ENCODE measurements at places on chromosomes 4 and X. TPM values are rescaled to one million over a fixed set of nuclear protein-coding genes. Genes with fewer than 3 reads are reported as not detected.

DNA sequence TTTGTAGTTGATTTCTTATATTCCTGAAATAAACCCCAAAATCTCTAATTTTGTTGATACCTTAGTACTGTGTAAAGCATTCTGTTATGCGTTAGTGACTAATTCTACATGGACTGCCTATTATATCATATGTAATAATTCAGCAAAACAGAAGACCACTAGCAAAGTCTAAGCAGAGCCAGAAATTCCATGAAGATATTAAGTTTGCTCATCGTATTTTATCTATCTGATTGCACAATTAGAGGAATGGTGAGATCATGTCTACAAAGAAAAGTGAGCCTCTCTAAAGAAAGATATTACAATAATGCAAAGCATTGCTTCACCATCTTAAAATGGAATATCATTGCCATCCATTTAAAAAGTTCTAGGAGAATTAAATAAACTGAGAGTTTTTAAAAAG is 374.6 kb upstream of the SLC7A11 start:
- no peaks in the 10 kb centered on the region for H3K36me3 ChIP-seq
- no peaks in the 10 kb centered on the region for H3K27me3 ChIP-seq
- no peaks in the 10 kb centered on the region for H3K4me1 ChIP-seq
- no peak for DNase-seq

DNA sequence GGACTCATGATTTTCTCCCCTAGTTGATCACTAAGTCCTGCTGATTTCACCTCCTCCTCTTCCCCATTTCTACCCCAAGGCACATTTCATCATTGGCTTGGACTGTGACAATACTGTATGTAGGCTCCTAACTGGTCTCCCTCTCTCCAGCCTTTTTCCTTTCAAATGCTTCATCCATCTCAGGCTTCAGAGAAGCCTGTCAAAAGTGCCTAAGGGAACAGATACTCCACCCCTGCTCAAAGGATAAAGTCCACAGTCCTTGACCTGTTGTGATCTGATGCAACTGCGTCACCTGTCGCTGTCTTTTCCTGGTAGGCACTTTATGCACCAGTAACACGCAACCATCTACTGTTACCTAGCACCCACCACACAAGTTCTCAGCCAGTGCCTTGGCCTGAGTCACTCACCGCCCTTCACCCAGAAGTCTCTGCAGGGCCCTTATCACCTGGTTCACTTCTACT is 12.8 kb downstream of the SCARB2 start:
- DNase-seq = no peak
- H3K27ac ChIP-seq = no peak overlapping the region
- no peak overlapping the region for H3K4me3 ChIP-seq
- no peaks in the 10 kb centered on the region for H3K27me3 ChIP-seq
- H3K36me3 ChIP-seq = no peaks in the 10 kb centered on the region
- H3K4me1 ChIP-seq = no peaks in the 10 kb centered on the region

DNA sequence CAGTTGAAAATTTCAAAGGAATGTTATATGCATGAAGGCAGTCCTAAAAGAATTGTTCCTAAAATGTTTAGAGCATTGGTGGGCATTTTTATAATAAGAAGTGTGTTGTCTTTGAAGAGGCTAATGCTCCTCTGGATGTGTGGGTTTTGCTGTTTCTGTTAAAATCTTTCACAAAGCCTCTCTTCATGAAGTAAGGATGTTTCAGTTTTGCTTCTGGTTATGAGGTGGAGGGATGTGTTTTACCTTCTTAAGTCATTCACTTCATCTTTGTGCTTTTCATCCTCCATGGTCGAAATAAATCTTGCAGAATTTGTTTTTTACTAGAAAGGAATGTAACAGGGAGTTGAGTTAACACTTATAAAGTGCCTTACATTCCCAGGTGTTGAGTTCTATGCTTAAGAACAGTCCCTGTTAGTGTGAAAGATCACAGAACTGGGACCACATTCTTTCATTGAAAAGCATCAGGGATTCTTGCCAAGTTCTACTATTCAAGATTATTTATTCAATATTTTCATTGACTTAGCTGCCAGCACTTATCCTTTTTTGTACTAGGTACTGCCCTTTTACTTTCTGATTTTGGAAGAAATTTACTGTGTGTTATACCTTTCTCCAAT is 21.1 kb downstream of the FHIP1A start:
- no peak for DNase-seq
- H3K27me3 ChIP-seq = no peaks in the 10 kb centered on the region
- no peaks in the 10 kb centered on the region for H3K36me3 ChIP-seq
- H3K27ac ChIP-seq = no peak overlapping the region
- H3K4me3 ChIP-seq = no peak overlapping the region

DNA sequence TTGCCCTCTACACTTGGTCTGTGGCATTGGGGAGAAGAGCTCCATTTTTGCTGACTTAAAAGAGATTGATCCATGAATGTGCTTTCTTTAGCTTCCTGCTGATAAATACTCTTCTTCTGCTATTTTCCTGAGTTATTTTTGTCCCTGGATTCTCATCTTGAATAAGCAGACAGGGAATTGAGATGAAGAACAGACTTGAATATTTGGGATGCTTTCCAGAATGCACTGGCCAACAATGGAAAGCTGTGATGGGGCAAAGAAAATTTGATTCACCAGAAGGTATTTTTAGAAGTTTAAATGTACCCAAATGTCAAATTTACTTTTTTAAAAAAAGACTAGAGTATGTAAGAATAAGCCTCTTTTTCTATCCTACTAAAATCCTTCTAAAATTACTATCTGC is 309.9 kb upstream of the PPP1R2C start:
- H3K27ac ChIP-seq = no peak overlapping the region
- no peaks in the 10 kb centered on the region for H3K27me3 ChIP-seq
- no peak overlapping the region for H3K4me3 ChIP-seq
- no peaks in the 10 kb centered on the region for H3K36me3 ChIP-seq
- no peak for DNase-seq

Gene ZDHHC15
- total RNA-seq = 3.5 TPM

GRCh38 chr4:108080747-108081146 is 88.0 kb downstream of the LEF1 start:
- no peaks in the 10 kb centered on the region for H3K36me3 ChIP-seq
- no peak overlapping the region for H3K4me3 ChIP-seq
- H3K27me3 ChIP-seq = no peaks in the 10 kb centered on the region
- H3K27ac ChIP-seq = no peak overlapping the region
- no peaks in the 10 kb centered on the region for H3K4me1 ChIP-seq

Gene HELT
- total RNA-seq = 0.35 TPM

Data from H1 (cell line).